Activated CD8-positive, alpha-beta memory T cell treated with anti-CD3 and anti-CD28 coated beads for 4 hours (primary cell): ENCODE measurements at places on chromosomes 6 and 20.

DNA sequence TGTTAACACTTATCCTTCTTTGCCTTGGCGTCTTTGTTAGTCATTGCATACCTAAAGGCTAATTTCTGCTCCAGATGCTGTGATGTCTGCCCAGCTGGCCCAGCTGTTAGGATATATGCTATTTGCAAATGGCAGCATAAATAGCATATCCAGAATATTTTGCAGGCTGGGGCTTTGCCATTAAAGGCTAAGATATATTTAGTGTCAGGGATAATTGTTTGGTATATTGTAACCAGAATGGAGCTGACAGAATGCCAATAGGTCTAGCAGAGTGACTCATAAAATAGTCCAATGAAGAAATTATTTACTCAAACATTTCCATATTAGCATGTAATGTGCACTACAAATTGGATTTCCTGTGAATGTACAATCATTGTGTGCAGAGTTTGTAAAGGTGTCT, 584.1 kb upstream of the FLRT3 start:
- no peak for DNase-seq

GRCh38 chr6:128724738-128725137, 158.2 kb upstream of the LAMA2 start:
- DNase-seq, result no peak

DNA sequence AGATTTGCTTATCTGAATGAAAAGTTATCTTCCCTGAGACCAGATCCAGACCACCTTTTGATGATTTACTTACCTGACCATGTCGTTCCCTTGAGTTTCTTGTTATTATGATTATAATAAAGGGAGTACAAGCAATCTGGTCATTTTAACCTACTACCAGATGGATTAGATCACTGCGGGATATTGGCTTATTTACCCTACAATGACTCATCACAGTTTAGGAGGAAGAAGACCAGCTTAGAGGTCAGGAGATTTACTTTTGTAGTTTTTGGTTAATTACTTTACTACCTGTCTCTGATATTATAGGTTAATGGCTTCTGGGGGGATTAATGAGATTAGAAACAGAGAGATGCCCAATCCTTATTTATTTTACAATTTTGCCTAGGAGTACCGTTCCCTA, 10.7 kb downstream of the PKIB start:
- no peak for DNase-seq

DNA sequence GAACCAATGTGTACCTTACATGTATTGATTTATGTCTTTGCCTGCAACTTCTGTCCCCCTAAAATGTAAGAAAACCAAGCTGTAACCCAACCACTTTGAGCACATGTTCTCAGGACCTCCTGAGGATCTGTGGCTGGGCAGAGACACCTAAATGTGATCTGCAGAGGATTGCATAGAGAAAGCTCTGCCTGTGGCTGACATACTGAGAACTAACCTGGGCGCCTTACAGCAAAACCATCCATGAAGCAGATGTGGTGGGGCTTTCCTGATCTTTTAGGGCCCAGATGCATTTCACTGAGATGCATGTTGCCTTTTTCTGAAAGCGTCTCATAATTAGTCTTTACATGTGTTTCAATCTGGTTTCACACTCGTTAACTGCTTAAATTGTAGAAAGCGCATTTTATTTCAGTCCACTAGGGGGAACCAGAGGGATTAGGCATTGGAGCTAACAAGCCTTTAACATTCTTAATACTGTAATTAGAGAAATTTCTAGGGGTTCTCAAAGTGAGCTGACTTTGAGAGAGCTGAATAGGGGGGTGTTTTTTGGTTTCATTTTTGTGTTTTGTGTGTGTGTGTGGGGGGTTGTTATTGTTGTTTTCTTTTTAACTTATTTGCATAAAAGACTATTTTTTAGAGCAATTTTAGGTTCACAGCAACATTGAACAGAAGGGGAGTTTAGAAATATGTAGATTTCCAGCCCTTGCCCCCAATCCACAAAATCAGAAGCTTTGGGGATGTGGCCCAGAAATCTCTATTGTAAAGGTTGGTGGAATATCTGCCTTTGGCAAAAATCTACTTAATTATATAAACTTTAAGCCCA, 50.9 kb upstream of the FAM184A start:
- no peak for DNase-seq

DNA sequence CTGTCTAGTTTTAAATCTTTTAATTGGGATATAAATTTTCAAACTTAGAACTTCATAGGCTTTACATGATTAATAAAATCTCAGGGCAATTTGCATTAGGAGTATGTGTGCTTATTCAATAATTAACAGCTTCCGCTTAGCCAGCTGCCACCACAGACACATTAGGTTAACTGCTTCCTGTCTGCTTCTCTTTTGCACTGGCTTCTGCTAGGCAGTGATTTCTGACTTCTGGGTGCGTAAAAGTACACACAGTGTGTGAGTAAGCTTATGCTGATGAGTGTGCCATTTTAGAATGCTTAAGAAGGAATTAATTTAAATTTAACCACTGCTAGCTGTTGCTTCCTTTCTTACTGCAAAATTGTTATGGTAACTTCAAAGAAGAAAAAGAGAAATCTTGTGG, 73.9 kb downstream of the F13A1 start:
- no peak for DNase-seq

GRCh38 chr20:1324598-1325172, 4.3 kb downstream of the SDCBP2 start:
- no peak for DNase-seq

- DNase-seq, result no peak
Observed at GRCh38 chr6:13573669-13574110, 711 bp upstream of the SIRT5 start.

DNA sequence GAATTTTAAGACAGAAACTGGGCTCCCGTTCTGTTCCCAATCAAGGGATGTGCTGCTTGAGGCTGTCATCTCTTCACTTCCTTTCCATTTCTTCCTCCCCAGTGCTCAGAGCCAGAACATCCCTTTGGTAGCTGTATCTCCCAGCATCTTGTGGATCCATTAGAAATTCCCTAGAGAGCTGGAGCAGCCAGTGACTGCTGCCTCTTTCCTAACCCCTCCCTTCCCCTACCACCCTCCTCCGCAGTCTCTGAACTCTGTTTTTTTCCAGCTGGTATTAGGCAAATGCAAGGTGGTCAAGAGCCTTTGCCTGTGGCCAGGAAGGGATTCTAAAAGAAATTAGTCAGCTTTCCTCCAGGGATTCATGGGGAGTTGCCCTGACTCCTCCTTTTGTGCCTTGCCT, 208.0 kb downstream of the EYA2 start:
- DNase-seq, result no peak

DNA sequence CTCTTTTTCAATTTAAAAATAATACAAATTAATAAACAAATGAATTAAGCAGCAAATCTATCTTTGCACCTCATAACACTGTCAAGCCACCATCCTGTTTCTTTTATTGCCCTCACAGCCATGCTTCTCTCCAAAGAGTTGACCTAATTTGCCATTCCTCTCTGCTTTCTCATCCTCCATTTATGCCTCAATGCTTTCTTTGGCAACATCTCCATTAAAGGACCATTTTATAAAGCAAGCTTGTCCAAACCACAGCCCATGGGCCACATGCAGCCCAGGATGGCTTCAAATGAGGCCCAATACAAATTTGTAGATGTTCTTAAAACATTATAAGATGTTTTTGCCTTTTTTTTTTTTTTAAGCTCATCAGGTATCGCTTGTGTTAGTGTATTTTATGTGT, 26.4 kb upstream of the MEI4 start:
- no peak for DNase-seq

DNA sequence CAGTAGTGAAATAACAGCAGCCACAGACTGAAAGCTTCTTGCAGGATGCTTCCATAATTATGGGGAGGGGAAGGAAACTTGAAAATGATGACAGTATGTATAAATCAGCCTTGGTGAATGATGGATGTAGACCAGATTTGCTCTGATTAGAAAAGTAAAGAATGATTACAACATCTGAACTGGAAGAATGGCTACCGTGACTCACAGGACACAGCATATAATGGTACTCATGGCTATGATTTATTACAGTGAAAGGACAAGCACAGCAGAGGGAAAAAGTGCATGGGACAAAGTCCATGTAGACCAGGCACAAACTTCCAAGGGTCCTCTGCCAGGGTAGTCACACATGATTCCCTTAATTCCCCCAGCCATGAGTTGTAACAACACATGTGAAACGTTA, 70.7 kb upstream of the POPDC3 start:
- DNase-seq, result no peak

GRCh38 chr6:158801655-158802294, 17.4 kb downstream of the EZR start:
- DNase-seq, result no peak

DNA sequence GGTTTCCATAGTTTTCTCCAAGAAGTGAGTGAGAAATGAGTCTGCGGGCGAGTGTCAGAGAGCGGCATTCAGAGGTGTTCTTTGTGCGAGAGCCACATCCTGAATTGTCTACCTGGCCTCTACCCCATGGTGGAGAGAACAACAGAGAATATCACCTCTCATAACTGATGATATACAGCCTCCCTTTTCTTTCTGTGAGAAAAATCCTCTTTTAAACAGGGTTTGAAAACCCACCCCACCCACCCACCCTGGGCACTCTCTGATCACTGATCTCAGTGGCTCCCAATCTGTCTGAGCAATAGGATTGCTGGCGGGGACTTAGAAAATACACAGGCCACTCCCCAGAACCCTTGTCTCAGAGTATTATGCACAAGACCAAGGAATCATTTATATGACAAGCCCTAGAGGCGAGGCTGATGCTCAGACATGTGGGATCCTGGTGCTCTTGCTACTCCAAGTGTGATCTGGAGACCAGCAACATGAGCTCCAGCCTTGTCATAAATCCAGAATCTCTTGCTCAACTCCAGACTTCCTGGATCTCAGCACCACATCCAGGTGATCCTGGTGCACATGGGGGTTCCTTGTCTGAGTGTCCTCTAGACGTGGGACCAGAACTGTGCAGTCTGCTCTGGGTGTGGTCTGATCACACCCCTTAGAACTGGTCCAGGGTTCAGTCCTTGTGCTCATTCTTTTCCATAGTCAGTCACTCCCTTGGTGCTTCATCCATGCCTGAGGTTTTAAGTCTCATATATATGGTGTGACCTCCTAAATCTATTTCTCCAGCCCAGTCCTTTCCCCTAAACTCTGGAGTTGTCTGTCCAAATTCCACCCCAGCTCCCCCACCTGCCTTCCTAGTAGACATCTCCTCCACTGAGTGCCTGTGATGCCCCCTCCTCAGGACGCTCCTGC, 5.3 kb downstream of the HLA-B start:
- DNase-seq, result no peak

DNA sequence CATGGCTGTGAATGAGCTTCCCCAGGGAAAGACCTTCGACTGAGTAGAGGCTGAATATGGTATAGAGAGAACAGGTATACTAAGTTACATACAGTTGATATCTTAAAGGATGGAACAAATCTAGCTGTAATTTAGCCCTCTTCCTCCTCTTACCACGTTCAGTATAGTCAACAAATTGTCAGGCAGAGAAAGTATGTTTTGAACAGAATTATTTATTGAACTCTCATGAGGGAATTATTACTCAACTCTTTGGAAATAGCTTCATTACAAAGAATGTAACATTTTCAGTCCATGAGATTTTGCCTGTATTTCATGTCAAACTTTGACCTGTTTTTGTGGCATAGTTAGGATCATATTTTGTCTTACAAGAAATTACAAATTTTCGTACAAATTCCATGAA, 63.0 kb downstream of the SH3BGRL2 start:
- no peak for DNase-seq

- no peak for DNase-seq
Observed at GRCh38 chr6:101396548-101397173, 3.2 kb downstream of the GRIK2 start.

- no peak for DNase-seq
Observed at GRCh38 chr6:133396233-133396983, 155.3 kb downstream of the EYA4 start.

DNA sequence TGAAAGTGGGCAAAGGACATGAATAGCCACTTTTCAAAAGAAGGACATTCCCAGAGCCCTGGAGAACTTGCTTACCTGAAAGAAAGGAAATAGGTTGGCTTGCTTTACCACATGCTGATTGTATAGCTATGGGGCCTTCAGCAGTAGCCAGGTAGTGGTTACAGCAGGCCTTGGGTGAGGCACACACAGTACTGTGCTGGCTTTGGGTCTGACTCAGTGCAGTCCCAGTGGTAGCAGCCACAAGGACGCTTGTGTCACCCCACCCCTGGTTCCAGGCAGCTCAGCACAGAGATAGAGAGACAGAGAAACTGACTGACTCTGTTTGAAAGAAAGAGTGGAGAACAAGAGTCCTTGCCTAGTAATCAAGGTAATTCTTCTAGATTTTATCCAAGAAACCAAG, 201.0 kb upstream of the EYS start:
- DNase-seq, result no peak

- DNase-seq, result no peak
Observed at GRCh38 chr20:1272368-1273100, 6.4 kb downstream of the SNPH start.

GRCh38 chr6:133752129-133752528, 136.8 kb upstream of the TCF21 start:
- no peak for DNase-seq
